Stimulated activated CD8-positive, alpha-beta memory T cell treated with anti-CD3 and anti-CD28 coated beads, Interleukin-4, amount 100 ng/mL, for 1 hour (primary cell): ENCODE measurements at places on chromosomes 4 and X.

- DNase-seq, result no peak
These were observed 336.1 kb upstream of the BOD1L1 start for GRCh38 chr4:13963601-13964000.

- DNase-seq, result no peak
These were observed 165.6 kb downstream of the CBR4 start for GRCh38 chr4:168844353-168845049.

DNA sequence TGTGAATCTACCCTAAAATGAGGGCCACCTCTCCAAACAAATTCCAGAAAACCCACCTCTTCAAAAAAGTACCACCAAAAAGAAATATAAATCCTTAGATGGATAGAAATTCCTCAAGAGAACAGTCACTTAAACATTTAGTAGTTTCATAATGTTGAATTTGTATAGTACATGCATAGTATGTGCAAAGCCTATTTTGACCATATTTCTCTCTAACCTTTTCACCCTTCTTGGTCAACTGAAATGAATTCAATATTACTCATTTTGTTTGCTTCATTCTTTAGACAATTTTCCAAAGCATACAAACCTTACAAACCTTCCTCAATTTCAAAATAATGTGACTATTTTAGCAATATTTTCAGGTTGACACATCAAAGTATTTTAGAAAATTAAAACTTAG lies 4.1 kb downstream of the RHOXF1 start:
- no peak for DNase-seq

DNA sequence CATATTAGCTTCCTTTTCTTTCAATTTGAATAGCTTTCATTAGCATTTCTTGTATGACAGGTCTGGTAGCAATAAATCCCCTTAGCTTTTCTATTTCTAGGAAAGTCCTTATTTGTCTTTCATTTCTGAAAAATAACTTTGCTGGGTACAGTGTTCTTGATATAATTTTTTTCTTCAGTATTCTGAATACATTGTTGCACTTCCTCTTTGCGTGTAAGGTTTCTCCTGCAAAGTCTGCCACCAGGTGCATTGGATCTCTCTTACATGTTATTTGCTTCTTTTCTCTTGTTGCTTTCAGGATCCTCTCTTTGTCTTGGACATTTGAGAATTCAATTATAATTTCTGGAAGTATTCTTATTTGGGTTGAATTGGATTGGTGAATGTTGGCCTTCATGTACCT lies 663.7 kb downstream of the GRXCR1 start:
- no peak for DNase-seq

- no peak for DNase-seq
These were observed 26.5 kb downstream of the HAND2 start for GRCh38 chr4:173503330-173504180.

- no peak for DNase-seq
These were observed 38.8 kb downstream of the BTC start for GRCh38 chr4:74755486-74755885.

GRCh38 chr4:39976141-39976944 lies 1.4 kb downstream of the PDS5A start:
- DNase-seq, result peak; percentile 32

DNA sequence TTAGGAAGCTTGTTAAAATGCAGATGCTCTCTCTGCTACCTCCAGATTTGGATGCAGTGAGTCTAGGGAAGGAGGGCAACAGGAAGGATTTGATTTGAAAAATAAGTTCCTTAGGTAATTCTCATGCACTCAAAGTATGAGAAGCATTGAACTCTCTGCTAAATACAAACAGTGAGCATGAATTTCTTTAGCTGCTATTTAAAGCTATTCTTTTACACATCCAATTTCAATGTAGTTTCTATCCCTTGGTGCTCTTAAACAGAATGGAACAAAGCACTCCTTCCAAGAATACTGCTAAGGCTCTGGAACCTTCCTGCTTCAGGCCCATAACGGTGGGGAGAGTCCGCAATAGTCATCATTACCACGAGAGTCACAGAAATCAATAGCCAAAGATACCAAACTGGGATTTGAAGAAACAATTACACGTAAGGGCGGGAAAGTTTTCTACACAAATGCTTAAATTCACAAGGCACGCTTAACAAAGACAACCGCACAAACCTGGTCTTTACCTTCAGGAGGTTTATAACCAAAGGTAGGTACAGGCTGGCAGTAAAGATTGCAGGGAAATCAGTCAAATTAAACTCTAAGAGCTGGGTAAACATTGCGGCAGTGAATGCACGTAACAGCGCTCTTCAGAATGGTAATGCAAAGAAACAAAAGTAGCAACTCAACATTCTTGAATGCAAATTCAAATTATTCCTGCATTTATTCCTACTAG lies 123.2 kb upstream of the NAP1L5 start:
- DNase-seq, result no peak

DNA sequence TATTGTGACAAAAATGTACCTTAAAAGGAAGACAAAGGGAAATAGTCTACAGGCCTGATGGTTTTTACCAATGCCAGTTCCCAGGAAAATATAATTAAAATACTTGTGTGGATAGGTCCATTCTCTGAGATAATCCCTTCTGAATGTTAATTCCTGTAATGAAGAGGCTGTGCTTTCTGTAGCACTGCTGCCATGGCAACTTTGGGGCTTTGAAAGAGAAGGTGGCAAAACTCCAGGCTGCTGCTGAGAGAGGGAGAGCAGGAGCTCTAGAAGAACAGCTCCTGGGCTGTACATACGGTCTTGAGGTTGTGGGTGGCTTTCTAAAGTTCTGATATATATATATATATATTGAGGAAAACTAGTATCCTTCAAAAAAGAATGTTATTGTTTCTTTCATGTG lies 125.4 kb downstream of the PDLIM5 start:
- no peak for DNase-seq

- DNase-seq, result no peak
These were observed 261.8 kb downstream of the ADGRL3 start for GRCh38 chr4:61461956-61462355.

DNA sequence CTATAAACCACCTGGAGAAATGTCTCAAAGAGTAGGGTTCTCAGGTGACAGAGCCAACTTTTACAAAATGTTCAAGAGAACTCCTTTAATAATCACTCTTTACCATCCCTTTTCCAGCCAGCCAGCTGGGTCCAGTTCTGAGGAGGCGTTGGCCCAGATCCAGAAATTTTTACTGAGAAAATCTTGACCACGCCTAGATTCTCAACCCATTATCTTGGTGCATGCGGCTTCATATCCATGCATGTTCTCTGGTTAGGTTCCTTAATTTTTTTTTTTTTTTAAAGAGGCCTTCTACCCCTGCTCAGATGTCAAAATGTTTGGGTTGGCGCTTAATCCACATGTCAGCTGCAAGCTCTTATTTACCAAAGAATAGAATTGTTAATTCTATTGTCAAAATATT lies 12.0 kb upstream of the MAP7D2 start:
- no peak for DNase-seq

DNA sequence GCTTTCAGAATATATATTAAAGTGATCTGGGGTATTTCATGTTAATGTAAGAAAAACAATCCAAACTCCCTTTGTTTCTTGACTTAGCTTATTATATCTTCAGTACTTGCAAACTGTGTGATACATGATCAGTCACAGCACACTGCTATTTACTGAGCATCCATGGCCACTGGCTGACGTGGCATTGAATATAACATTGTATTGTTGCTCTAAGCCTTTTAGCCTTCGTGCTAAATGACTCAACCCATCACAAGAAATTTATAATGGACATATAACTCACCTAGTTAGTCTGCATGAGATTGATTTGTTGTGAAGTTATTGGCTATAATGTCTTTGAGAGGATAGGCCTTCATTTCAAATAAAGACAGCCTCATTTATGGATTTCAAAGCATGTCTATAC lies 642.6 kb downstream of the IL1RAPL1 start:
- no peak for DNase-seq

GRCh38 chr4:107725281-107725859 lies 5.3 kb upstream of the PAPSS1 start:
- DNase-seq, result no peak

DNA sequence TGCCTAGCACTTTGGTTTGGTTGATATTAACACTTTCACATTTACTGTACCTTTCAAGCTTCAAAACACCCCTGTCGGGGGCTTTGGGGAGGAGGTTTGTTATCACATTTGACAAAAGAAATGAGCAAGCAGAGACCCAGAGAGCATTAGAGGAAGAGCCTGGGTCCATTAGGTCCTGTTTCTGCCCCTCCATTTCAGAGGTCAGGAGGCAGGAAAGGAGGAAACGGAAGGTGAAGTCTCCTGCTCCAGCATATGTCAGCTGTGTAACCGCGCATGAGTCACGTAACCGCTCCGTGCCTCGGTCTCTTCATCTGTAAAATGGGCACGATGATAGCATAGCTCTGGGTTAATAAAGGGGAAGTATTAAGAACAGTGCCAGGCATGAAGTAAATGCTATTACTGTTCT lies 201.9 kb upstream of the BCOR start:
- no peak for DNase-seq

- no peak for DNase-seq
These were observed 4.0 kb upstream of the IL13RA1 start for GRCh38 chrX:118723376-118723775.

DNA sequence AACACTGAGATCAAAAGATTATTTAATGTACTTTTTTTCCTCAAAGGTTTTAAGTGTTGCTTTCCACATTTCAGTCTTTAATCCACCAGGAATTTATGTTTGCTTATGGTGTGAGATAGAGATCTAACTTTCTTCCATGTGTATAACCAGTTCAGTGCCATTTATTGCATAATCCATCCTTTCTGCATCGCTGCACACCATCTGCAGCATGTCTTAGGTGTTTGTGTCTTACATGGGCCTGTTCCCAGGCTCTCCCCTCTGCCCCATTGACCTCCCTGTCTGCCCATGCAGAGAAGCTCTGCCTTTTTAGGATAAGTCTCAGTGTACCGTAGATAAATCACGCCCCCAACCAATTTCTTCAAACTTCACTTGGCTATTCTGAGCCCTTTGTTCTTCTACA lies 30.3 kb downstream of the NSDHL start:
- DNase-seq, result no peak

DNA sequence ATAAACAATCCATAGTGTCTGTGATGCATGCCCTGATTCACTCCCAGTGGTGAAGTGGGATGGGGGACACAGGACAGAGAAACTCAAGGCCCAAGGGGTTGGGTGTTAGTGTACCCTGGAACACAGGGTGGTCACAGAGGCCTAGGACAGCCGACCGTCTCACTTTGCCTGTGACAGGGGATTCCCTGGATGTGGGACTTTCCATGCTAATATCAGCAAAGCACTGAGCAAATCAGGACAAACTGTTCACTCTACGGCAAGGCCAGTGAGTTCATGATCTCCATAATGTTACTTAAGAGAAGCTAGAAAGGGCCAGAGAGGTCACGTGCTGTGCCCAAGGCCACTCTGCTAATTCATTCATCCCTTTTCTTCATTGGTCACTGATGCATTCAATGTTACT lies 158.7 kb upstream of the RBPJ start:
- DNase-seq, result no peak

DNA sequence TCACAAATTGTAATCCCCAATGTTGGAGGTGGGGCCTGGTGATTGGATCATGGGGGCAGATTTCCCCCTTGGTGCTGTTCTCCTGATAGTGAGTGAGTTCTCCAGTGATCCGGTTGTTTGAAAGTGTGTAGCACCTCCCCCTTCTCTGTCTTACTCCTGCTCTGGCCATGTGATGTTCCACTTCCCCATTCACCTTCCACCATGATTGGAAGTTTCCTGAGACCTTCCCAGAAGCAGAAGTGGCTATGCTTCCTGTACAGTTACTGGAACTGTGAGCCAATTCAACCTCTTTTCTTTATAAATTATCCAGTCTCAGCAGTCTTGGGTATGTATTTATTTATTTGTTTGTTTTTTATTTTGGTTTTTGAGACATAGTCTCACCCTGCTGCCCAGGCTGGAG lies 143.2 kb downstream of the CPE start:
- no peak for DNase-seq

DNA sequence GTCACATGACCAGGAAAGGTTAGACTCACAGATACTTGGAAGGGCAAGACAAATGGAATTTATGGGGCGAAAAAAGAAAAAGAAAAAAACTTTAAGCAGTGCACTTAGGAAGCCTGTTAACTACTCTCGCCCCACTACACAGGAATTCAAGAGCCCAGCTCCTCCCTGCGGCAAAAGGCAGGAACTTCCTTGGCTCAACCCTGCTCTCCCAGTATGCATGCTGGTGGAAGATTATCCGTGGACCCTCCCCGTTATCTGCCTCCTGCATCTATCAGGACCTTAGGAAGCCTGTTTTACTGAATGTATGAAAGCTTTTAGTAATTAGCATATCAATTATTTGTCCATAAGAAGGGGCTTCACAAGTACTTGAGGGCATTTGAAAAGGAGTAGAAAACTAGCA lies 40.1 kb upstream of the RPA4 start:
- no peak for DNase-seq

DNA sequence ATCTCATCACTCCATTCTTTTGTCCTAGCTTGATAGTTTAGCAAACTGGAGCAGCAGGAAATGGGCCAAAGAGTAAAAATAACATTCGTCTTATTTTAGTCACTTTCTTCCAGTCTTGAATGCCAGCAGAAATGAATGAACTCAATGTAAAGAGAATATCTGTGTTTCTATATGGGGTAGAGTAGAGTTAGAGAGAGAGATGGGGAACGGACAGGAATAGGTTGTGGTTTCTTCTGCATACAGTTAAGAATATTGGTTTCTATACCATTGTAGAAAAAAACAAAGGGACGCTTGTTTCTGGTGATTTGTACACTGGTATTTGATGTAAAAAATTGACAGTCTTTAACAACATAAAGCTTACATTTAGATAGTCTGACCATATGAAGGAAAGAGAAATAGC lies 8.9 kb downstream of the GPR174 start:
- no peak for DNase-seq

GRCh38 chr4:157983300-157983699 lies 189.5 kb downstream of the GASK1B start:
- DNase-seq, result no peak

GRCh38 chrX:38102875-38103274 lies 96.5 kb downstream of the SYTL5 start:
- DNase-seq, result no peak

- DNase-seq, result no peak
These were observed 229.8 kb upstream of the TEX13C start for GRCh38 chrX:125089761-125090445.

GRCh38 chrX:31272472-31272775 lies 200.6 kb upstream of the FTHL17 start:
- DNase-seq, result no peak

DNA sequence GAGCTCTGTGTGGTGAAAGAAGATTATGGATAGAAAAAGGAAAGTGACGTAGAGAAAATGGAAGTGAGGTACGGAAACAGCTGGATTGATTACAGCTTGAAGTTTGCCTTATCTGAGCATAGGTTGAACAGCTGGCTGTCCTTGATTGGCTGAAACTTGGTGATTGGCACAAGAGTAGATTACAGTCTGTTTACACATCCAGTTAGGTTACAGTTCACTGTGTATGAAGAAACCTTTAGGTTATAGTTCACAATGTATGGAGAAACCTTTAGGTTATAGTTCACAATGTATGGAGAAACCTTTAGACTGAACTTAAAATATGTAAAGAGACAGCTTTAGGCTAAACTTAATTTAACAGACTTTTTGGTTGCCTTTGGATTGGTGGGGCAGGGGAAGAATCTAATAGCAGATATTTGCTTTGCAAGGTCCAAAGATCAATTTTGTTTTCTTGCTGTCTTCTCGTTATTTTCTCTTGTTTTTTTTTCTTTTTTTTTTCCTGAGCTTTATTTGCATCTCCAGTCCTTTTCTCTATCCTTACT lies 15.6 kb upstream of the ART3 start:
- no peak for DNase-seq
